ENCODE measurements at places on chromosomes 12 and 14. TPM values are rescaled to one million over a fixed set of nuclear protein-coding genes. Genes with fewer than 3 reads are reported as not detected.

Gene COL2A1
- 1.9 TPM for total RNA-seq

Gene P2RX2
- total RNA-seq: 0.32 TPM

Gene MON2
- 48.6 TPM for total RNA-seq

Gene C12orf50
- total RNA-seq: not detected

Gene SMCO3
- not detected for total RNA-seq

Gene RNASE3
- not detected for total RNA-seq

Gene CLEC4A
- total RNA-seq: not detected

Gene TDRD9
- 0.64 TPM for total RNA-seq

Gene NEUROD4
- total RNA-seq: 0.11 TPM

Gene RDH12
- 0.28 TPM for total RNA-seq

Gene REM2
- 1.0 TPM for total RNA-seq

All from prostate gland (tissue), 2 donors.